ENCODE measurements at places on chromosomes 6 and 20.

DNA sequence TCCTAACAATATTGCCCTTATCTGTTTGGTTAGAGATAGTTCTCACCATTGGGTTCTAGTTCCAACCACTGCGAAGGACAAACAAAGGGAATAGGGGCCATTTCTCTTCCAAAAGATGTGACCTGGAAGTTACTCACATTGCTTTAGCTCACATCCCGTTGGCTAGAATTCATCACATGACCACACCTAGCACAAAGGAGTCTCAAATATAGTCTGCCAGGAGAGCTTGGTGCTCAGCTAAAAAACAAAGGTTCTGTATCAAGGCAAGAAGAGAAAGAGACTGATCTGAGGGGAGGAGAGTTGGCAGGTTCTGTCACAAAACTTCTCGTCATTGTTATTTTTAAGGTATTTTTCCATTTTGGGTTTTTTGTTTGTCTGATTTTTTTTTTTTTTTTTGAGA, 69.8 kb upstream of the GNRH2 start:
- DNase-seq, result no peak

DNA sequence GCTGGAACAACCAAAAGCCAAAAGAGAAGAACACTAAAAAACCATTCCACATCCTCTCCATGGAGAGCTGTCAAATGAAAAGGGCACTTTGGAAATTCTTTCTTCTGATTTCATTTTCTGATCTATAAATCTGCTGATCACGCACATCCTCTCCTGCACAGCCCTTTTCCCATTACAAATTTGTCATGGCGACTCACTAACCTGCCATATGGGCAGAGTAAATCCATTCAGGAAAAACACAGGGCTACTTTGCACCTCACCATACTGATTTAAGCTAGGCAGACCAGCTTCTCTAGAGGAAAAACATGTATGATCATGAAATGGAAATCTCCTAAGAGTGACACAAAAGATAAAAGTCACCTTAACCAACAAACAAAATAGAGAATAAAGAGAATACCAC, 26.0 kb downstream of the TOMM6 start:
- no peak for DNase-seq

- DNase-seq, result no peak
These were observed 980.3 kb upstream of the FLRT3 start for GRCh38 chr20:15317546-15318232.

DNA sequence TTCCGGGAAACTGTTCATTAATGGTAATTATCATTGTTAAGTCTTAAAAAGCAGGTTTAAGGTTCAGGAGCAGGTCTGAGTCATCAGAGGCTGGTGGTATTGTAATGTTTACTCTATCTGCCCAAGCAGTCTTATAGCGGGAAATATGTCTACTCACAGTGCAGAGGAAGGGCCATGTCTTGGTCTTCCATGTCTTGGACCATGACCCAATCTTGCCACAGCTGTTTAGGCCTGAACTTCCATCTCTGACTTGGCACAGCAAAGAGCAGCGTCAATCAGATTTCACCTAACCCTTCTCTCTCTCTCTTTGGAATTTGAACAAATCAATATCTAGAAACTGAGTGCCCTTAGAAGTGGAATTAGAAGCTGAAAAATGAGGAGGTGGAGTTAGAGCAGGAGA, 25.8 kb downstream of the SLC2A12 start:
- DNase-seq, result no peak

- DNase-seq, result no peak
These were observed 5.1 kb upstream of the DEFB127 start for GRCh38 chr20:152131-152530.

GRCh38 chr20:48921883-48922820, 641 bp downstream of the ARFGEF2 start:
- DNase-seq, result no peak

DNA sequence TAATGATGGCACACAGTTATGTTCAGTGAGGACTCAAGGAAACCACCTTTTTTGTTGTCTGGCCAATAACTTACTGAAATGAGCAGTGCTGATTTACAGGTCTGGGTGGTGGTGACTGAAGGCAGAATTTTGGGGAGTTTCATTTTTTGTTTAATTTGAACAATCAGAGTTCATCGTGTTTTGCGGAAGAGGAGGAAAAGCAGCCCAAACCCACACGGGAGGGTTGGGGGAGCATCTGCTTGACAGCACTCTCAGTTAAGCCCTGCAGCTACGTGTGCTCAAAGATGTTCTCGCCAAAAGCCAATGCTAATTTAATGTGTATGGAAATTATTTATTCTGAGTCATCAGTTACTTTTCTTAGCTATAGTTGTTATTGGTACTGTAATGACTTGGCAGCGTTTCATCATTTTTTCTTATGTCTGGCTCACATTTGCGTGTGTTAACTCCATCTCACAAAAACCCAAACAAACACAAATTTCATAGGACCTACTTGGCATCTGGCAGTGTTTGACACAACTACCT, 89.2 kb downstream of the UST start:
- DNase-seq, result no peak

- DNase-seq, result no peak
These were observed 16.9 kb downstream of the SLC22A3 start for GRCh38 chr6:160365117-160365516.

DNA sequence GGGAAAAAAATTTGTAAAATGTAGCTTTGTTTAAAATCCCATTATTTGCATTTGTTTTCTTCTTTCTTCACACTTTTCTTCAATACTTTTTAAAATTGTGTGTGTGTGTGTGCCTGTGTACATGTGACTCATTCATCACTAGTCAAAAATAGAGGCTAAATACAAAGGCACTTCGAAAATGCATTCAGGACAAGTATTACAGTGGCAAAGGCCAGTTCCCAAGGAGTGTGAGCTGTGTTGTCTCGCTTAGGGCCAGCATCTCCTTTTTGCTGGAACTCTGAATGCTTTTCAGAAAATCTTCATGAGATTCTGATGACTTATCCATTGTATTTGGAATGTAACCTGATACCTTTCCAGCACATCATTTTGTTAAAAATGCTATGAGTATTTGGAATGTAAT, 288.5 kb upstream of the CNR1 start:
- no peak for DNase-seq

- no peak for DNase-seq
These were observed 985.4 kb downstream of the TBC1D32 start for GRCh38 chr6:120348926-120349325.

DNA sequence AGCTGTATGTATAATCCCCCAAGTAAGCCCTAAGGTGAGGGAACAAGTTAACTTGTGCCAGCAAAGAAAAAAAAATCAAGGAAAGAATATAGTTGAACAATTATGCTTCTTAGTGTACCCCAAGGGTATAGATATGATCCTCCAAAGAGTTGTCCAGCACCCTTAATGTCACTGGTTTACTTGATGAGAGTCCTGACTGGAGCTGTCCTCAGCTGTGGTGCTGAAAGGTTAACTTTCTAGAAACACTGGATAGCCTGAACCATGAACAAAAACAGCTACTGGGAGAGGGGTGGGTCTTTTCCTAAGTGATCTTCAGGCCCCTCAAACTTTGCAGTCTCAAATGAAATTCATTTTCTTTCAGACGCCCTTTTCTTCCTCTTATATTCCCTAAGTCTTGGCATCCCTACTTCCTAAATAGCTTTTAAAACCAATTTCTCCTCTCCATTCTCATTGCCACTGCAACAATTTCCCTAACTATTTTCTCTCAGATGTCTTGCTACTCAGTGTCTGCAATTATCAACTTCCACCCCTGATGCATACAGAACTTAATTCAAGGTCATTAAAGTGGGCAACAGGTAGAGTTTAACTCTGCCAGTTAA, 83.5 kb upstream of the PROKR2 start:
- no peak for DNase-seq

- DNase-seq, result no peak
These were observed 76.4 kb upstream of the HS3ST5 start for GRCh38 chr6:114419175-114419574.

DNA sequence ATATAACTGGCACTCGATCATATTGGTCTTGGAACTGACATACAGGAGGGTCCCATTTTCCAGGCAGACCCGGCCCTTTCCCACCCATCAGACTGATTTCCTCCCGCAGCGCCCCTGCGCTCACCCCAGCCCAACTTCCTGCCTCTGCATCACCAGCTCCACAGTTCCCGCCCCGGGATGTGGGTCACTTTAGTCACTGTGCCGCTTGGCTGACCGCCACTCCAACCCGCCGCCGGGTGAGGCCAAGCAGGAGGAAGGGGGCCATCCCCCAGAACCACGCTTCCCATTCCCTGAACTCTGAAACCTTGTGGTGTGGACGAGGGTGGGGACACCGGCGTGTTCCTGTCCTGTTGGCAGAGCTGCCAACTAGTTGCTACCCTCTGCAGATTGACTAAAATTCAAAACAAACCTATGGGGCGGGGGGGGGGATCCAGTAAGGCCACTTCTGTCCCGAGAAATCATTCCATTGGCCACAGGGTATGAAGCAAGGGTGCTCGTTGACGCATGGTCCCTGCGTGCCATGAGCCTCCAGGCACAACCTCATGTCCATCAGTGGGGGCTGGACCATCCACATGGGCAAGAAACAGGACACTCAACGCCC, 12.3 kb downstream of the TGM2 start:
- DNase-seq, result peak; percentile 98

- DNase-seq, result peak; percentile 6
These were observed 63.4 kb upstream of the PMEPA1 start for GRCh38 chr20:57773059-57773815.

DNA sequence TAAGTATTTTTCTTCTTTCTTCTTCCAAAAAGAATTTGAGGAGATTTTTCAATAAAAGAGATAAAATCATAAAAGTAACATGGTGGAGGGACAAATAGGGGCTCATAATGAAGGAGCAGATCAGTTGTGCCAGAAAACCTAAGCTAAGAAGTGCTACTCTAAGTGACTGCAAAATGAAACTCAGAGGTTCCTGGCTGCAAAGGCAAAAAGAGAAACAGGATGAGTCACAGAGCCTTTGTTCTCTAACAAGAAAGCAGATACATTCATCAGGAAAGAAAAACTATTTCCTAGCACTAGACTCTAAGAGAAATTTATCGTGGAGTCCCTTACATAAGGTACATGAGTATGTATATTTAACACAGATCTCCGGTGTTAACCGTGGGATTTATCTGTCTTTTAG, 49.8 kb downstream of the TSHZ2 start:
- no peak for DNase-seq

DNA sequence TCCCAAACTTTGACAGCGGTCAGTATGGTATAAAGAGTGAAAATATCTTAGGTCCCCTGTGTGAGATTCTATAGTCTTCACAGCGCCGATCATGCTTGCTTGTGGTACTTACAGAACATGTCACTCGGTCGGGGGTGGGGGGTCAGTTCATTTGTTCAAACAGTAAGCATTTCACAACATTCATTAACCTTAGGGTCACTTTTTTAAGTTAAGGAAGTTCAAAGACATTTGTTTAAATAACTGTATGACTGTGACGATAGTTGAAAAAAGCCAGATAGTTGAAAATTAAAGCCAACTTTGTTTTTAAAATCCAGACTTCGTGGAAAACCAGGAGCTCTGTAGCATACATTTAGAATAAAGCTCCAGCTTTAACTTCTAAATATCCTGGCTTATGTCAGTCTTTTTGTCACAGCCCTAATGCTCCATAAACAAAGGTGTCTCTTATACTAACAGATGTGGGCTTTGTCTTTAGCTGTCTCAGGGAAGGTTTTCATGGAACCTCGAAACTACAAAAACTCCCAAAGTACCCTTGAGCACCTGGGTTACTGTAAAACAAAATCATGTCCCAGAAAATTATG, 57.9 kb upstream of the PHACTR2 start:
- DNase-seq, result no peak

GRCh38 chr6:85417336-85417735, 32.5 kb upstream of the NT5E start:
- no peak for DNase-seq

DNA sequence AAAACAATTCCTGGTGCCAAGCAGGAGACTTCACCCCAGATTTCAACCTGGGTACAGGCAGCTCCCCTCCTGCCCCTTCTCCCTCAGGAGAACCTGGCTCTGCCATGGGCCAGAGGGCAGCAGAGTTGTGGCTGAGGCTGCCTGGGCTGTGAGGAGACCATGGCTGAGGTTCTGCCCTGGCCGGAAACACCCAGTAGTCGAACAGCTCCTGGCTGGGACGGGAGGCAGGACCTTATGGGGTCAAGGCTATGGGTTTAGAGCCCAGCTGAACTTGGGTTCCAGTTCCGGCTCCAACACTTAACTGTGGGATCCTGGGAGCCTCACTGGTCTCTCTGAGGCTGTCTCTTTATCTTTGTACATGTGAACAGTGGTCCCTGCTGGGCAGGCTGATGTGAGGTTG, 8.5 kb downstream of the C6orf132 start:
- DNase-seq, result no peak

DNA sequence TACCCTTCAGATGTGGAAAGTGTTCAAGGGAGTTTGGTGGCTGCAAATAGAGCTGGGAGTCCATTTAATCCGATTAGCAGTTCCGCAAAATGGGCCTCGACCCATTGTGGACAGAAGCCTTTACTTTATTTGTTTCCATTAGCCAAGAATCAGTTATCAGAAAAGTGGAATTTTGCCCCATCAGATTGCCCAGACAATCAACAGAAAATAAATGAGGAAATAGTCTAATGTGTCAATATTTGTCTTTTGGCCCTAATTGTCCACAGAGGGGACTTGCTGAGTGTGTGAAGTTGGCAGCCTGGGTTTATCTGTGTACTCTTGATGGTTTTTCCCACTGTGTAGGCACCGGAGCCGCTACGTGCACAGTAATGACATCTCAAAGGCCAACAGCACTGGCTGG, 134.3 kb downstream of the LINC00237 start:
- DNase-seq, result no peak

- no peak for DNase-seq
These were observed 563.1 kb upstream of the JARID2 start for GRCh38 chr6:14682812-14683211.
